ENCODE measurements at places on chromosomes 12 and 14.

DNA sequence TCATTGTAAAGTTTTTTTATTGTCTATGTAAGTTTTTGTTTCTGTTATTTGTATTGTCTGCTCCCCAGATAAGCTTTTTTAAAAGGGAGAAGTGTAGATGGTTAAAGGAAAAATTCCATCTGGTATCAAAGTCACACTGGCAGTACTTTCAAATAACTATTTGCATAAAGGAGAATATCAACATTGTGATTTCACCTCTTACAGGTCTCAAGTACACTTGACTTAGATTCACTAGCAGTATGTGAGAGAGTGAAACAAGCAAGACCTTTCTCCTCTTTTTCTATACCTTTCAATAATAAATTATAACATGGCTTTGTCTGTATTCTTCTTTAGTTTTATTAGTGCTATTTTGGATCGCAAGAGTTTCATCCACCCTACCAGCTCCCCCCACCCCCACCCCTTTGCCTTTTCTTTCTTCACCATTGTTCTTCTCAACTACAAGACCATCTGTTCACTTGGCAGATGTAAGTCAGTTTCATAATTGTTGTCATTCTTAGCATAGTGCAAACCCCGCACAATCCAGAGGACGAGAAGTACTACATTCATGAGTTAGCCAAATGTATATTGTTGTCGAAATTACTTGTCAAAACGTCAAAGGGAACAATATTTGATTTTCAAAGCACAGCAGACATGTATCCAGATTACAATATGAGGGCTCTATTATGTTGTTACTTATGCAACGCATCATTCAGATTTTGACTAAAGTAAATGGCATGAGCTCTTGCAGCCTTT is 602.7 kb upstream of the FLRT2 start:
- no peak for DNase-seq

DNA sequence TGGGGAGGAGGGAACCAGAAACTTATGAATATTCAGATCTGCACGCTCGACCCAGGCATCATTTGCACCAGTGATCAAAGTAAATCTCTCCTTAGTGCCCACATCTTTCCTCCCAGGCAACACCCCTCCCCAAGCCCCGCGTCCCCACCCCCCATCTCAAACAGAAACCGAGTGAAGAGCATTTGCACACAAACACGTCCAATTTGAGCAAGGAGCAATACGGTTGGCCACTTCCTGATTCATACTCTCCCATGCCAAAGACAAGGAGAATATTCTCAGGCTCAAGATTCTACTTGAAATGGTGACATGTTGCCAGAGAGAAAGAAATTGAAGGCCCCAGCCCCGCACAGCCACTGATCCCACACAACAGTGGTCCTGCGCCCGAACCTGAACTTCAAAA is 7.1 kb downstream of the FOXN3 start:
- DNase-seq, result no peak

- peak; percentile 51 for DNase-seq
These were observed 15.5 kb downstream of the MANSC1 start for GRCh38 chr12:12334367-12335040.

DNA sequence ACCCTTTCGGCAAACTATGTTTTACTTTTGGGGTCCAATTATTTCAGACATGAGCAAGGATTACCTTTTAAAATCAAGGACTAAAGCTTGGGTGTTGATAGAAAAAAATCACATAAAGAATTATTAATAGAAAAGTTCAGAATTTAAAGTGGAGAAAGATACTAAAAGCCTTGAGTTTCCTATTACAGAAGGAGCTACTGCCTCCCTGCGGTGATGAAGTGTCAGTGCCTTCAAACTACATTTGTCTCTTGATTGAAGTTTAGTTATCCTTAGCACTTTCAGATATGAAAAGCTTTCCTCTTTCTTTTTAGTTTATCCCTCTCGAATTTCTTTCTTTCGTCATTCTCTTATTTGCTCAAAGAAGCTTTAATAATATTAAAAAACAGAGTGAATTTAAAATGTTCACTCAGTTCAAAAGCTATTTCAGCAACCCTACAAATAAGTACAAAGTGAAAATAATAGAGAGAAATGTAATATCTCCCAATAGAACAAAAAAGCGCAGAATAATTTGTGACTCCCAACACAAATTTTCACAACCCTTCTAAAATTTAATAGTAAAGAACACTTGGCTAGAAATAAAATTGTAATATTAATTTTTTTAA is 87.6 kb downstream of the SEC23A start:
- peak; percentile 53 for DNase-seq

- no peak for DNase-seq
These were observed 6.7 kb downstream of the CNOT2 start for GRCh38 chr12:70249903-70250302.

- DNase-seq, result no peak
These were observed 25.5 kb upstream of the KCNK10 start for GRCh38 chr14:88348546-88348945.

DNA sequence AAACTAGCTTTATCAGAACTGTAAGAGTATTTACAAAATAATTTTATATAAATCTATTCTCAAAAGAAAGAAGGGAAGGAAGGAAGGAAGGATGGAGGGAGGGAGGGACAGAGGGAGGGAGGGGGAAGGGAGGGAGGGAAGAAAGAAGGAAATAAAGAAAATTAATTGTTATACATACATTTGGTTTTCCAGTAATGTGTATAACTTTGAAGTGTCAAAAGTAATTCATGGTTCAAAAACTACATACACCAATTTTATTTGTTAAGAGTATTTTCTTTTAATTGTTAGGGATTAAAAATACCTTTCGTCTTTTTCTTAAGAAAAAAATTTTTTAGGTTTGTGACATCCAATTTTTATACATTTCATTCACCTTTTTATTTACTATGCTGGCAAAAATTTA is 17.5 kb upstream of the KCNC2 start:
- DNase-seq, result no peak

DNA sequence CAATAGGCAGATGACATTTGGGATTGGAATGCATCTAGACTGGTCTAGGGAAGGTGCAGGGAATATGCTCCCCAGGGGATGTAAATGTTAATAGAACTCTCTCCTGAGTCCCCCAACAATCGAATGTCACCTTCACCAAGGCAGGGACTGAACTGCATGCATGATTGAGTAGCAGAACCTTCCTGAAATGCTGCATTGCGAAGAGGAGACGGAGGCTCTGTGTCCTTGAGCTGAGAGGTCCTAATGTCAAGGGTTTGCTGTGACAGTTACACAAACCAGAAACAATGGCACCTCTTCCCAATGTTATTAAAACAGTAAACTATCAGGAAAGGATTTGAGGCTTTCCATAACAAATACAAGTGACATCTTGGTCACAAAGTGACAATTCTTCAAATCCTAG is 117.5 kb upstream of the SFSWAP start:
- DNase-seq, result no peak

GRCh38 chr14:103179094-103179493 is 55.8 kb downstream of the TNFAIP2 start:
- no peak for DNase-seq

GRCh38 chr12:20184514-20184913 is 183.8 kb upstream of the PDE3A start:
- DNase-seq, result no peak

- no peak for DNase-seq
These were observed 79.2 kb downstream of the B4GALNT3 start for GRCh38 chr12:538731-539539.

DNA sequence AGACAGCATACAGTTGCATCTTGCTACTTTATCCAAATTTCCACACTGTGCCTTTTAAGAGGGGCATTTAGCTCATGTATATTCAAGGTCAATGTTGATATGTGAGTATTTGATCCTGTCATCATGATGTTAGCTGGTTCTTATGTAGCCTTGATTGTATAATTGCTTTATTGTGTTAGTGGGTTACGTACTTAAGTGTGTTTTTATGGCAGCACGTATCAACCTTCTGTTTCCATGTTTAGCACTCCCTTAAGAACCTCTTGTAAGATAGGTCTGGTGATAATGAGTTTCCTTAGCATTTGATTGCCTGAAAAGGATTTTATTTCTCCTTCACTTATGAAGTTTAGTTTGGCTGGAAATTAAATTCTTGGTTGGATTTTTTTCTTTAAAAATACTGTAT is 445.2 kb downstream of the NAV3 start:
- no peak for DNase-seq

DNA sequence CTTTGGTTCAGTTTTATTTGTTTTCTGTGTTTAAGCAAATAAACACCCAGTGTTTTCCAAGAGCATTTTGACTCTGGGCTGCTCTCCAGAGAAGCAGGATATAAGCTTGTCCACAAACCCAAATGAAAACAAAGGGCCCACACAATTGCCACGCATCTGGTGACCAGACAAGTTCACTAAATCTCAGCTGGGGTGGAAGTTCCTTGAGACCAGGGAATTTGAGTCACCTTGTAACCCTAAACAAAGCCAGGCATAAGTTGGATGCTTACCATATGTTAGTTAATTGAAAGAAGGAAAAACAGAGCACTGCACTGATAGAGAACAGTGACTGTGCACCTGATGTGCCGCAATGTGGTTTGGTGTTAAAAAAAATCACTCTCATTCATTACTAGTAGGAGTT is 1.6 kb upstream of the TXNRD1 start:
- DNase-seq, result no peak

- DNase-seq, result no peak
These were observed 30.6 kb upstream of the GALNT9 start for GRCh38 chr12:132359971-132360370.

- no peak for DNase-seq
These were observed 53.0 kb downstream of the ETNK1 start for GRCh38 chr12:22677781-22678574.

GRCh38 chr12:105060715-105061378 is 23.4 kb downstream of the ALDH1L2 start:
- no peak for DNase-seq

GRCh38 chr12:107144990-107145389 is 51.6 kb upstream of the CRY1 start:
- DNase-seq, result no peak

DNA sequence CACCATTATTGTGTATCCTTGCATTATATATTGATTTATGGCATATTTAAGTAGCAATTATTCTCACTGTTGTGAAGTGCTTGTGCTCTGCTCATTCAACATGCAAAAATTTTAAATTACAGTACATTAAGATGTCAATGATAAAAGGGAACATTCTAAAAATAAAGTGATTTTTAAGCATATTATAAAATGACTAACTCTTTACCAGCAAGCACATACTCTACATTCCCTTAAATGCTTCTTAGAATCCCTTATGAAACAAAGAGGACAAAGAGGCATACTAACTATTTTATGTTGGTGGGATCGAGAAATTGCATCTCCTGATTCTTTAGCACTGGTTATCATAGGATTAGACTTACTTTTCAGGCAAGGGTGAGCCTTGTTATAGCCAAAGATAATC is 46.6 kb upstream of the ZDHHC17 start:
- DNase-seq, result no peak

DNA sequence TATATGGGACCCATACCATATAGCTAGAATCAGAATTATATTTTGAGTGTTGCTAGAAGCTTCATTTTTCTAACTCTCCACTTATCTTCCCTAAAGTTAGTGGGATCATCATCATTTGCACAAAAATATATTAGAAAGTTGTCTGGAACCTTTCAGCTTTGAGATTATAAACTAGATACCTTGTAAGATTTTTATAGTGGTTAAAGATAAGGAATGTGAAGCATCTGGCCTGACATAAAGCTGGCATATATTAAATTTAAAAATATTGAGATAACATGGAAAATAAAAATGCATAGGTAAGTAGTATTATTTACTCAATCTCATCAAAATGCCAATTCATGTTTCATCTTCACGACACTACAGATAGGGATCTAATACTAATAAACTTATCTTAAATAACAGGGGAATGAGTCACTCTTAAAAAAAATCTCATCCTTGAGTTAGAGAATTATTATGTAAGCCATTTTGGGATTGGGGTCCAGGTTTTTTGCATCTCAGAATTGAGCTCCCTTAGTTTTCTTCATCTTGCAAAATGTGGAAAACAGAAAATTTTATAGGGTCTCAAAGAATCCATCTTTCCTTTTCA is 318.5 kb downstream of the KCNC2 start:
- no peak for DNase-seq

DNA sequence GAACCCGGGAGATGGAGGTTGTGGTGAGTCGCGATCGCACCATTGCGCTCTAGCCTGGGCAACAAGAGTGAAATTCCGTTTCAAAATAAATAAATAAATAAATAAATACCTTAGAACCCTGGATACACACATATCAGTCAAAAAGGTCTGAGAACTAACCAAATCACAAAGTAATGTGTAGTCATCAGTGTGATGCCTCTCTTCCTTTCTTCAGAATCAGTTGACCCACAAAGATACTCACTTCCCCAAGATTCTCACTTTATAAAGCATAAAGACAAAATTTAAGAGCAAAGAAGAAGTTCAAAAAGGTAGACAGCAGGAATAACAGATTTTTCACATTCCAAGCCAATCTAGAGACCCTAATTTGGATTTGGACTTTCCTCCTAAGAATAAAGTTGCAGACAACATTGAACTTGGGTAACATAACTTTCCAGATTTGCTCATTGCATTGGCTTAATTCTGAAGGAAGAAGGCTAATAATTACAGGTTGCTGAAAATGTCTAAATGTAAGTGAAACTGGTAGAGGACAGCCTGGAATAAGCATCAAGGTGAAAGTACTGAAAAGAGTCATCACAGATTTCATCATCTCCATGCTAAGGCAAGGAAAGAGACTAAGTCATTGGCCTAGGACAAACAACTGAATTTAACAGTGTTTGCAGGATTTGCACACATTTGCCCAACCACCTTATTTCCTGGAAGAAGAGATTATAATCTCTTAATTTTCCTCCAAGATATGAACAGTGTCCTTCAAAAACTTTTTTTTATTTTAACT is 17.4 kb downstream of the TMED10 start:
- DNase-seq, result no peak

GRCh38 chr12:121713793-121714192 is 1.2 kb downstream of the TMEM120B start:
- no peak for DNase-seq

- no peak for DNase-seq
These were observed 30.1 kb upstream of the FRMD6 start for GRCh38 chr14:51621654-51622053.

DNA sequence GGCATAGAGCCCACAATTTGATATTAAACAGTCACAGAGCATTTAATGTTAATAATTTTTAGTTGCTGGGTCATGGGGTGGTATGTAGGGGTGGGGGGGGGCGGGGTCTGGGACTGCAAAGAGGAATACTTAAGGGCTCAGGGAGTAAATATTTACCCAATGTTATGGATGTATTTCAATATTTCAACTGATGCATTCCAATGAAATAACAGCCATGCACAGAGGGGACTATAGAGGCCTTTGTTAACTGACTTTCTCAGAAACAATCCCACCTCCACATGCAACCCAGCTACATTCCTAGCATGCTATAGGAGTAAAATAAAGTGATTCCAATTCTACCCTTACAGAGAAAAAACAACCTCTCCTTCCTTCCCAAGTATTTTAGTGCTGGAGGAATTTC is 7.9 kb upstream of the BBS10 start:
- DNase-seq, result no peak

- DNase-seq, result no peak
These were observed 12.6 kb upstream of the CYP46A1 start for GRCh38 chr14:99671235-99672224.

DNA sequence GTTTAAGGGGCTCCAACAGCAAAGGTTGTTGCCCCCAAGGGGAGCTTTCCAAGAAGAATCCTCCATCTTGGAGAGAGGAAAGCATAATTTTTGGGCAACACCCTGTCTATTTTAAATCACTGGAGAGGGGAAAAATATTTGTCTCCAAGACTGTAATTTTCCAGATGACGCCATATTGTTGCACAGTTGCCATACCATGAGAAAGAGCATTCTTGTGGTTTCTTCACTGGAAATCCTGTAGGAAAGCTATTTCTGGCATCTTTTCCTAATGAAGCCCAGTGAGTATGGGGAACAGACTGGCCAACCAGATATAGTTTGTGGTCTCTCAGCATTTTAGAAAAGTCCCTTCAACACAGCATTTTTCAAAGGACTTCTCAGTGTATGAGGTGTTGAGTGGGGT is 88.1 kb upstream of the MANSC4 start:
- peak; percentile 60 for DNase-seq

All from HTR-8/SVneo (cell line).